ENCODE measurements at places on chromosomes 13 and 19. TPM values are rescaled to one million over a fixed set of nuclear protein-coding genes. Genes with fewer than 3 reads are reported as not detected.

- peaks cover 36% of the 10 kb centered on the region for H3K36me3 ChIP-seq
- peak; percentile 92 for DNase-seq
- peak overlapping the region; percentile 82 for H3K4me3 ChIP-seq
- peaks cover 44% of the 10 kb centered on the region for H3K4me1 ChIP-seq
- H3K27ac ChIP-seq, result peak overlapping the region; percentile 79
- H3K27me3 ChIP-seq, result no peaks in the 10 kb centered on the region
Observed at GRCh38 chr19:55116232-55116858, 1.1 kb downstream of the PPP1R12C start.

Gene MBD3L3
- not detected for total RNA-seq

GRCh38 chr13:71320452-71320851 lies 546.6 kb downstream of the DACH1 start:
- peak; percentile 31 for DNase-seq
- H3K4me1 ChIP-seq, result no peaks in the 10 kb centered on the region
- no peak overlapping the region for H3K4me3 ChIP-seq
- no peaks in the 10 kb centered on the region for H3K36me3 ChIP-seq
- no peaks in the 10 kb centered on the region for H3K27me3 ChIP-seq
- no peak overlapping the region for H3K27ac ChIP-seq

Gene CYSLTR2
- 5.4 TPM for total RNA-seq

All from spleen (tissue), 13 donors.